Tibial artery (tissue), 4 donors: ENCODE measurements at places on chromosomes 6 and 20.
A peak's percentile ranks its signal among the peaks of the same experiment; 100 is the strongest.

DNA sequence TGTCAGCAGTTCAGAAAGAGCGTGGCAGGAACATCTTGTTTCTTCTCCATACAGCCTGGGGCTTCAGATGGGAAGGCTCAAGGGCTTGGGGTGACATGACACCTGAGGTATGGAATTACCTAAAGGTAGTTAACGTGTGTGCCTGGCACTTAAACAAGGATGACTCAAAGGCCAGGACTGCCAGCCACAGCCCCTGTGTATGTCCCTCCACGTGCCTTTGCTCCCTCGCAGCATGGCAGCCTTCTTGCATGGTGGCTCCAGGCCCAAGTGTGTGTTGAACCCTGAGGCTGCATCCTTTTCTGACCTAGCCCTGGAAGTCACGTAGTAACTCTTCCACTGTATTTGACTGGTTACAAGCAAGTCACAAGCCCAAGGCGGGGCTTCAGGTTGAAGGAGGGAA, 33.6 kb upstream of the MYL9 start:
- DNase-seq = no peak

DNA sequence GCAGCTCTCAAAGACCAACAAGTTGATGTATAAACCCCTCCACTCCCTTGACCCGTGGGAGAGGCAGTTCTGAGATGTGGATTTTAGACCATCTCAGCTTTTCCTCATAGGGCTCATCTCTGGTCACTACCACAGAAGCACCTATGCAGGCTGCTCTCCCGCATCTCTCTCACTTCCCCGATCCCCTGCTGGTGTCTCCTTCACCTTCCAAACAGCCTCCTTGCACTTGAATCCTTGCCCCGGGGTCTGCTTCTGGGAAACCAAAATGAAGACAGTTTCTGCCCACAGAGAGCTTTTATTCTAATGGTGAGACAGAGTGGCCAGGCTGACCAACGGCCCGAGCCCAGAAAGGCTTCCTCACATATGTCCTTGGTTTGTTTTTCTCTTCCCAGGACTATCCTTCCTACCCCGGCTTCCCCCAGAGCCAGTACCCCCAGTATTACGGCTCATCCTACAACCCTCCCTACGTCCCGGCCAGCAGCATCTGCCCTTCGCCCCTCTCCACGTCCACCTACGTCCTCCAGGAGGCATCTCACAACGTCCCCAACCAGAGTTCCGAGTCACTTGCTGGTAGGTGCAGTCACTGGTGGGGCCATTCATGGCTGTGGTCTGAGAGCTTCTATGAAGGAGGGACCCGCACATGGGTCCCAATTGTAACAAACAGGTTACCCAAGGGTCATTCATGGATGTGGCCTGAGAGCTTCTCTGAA, 179.3 kb downstream of the EYA2 start:
- no peak for DNase-seq

GRCh38 chr20:23146181-23146580, 60.1 kb upstream of the CD93 start:
- DNase-seq = peak; percentile 14

DNA sequence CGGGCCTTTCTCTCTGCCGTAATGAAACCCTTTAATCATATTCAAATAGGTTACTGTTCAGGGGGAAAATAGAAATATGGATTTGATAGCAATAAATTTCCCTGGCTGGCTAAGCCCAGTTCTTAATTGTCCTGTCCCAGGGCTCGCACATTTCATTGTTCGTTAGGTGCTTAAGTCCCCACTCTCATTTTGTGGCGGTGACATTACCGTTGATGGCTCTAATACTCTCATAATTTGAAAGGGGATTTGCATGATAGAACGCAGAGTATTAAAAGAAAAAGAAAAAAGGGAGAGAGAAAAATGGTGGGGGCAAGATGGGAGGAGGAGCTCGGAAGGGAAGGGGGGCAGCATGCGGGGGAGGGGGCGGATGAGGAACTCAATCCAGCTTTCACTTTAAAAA, 79.1 kb upstream of the FOXP4 start:
- no peak for DNase-seq

DNA sequence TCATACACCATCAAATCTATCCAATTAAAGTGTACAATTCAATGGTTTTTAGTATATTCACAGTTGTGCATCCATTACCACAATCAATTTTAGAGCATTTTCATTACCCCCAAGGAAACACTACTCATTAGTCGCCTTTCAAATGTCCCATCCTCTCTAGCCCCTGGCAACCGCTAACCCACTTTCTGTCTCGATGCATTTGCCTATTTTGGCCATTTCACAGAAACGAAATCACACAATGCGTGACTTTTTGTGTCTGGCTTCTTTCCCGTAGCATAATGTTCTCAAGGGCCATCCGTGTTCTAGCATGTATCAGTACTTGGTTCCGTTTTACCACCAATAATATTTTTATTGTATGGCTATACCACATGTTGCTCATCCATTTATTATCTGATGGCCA, 51.7 kb downstream of the PPP1R3G start:
- no peak for DNase-seq

DNA sequence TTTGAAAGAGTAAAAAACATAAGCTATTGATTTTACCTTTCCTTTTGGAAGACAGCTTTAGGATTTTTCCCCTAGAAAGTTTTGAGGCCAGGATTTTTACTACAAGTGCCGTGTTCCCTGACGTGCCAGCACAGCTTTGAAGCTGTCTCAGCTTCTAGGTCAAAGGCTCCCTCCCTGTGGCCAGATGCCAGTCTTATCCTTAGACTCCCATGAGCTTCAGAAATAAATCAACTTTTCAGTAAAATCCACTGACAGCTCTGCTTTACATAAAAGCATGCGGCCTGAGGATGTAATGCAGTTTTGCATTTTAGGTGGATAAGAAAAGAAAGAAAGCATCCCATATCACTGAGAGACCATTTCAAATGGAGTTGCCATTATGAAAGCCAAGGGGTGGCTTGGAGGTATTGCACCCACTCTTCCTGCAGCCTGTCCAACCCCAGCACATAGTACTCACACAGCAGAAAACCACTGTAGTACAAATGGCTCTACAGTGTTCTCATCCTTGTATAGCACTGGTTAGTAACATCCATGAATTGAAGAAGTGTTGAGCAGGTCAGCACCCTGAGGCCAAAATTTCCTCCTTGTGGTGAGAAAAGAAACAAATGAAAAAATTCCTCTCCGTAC, 15.2 kb upstream of the ATXN1 start:
- no peak for DNase-seq

DNA sequence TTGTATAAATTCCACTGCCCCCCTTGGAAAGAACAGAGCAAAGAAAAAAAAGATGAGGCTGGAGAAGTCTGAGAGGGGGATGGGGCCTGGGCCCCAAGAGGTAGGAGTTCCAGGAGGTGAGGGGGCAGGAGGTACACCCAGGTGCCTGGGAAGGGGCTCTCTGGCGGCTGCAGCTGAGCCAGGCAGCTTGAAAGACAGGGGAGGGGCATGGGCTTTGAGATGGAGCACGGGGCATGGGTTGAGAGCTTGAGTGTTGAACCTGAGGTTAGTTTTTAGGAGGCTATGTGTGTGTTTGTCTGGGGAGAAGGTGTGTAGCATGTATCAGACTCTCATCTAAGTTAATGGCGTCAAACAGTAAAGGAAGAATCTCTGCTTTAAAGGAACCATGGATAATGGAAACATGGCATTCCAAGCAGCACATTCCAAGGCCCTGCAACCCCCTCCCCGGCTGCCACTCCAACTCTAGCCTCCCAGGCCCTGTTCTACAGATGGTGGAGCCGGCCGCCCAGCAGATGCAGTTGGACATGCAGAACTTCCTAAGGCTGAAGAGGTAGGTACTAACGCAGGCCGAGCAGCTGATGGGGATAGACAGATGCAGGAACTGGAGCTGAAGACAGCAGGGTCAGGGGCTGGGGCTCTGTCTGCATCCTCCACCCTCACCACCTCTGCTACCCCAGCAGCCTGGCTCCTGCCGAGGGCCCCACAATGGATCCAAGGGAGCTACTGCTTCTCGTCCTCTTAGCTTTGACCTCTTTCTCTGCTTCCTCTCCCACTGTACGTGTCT, 42.1 kb downstream of the MDFI start:
- peak; percentile 49 for DNase-seq

- no peak for DNase-seq
Measured at GRCh38 chr6:149771185-149771584, 21.6 kb downstream of the PCMT1 start.

GRCh38 chr6:45419571-45420082, 41.9 kb upstream of the SUPT3H start:
- peak; percentile 76 for DNase-seq

- no peak for DNase-seq
Measured at GRCh38 chr6:170019818-170020583, 268.6 kb downstream of the ERMARD start.

DNA sequence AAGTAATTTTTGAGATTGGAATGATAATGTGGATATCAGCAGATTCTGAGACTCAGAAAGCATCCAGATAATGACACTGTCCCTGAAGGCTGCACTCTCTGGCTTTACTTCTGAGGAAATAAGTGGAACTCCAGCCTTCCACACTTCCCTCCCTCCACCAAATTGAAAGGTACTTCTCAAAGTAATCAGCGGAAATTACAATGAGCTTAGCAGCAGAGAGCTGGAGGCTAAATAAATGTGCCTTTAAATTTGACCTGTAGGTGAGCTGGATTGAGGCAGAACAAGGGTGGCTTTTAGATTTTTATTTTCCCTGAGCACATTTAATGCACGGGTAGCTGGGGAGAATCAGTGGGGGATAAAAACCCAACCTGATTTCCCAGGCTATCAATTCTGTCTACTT, 39.3 kb upstream of the RNF144B start:
- DNase-seq = no peak

DNA sequence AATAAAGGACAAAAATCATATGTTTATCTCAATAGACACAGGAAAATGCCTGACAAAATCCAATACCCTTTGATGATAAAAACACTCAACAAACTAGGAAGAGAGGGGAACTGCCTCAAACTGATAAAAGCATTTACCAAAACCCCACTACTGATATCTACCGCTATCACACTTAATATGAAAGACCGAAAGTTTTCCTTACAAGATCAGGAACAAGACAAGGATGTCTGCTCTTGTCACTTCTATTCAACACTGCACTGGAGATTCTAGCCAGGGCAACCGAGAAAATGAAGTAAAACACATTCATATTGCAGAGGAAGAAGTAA, 25.1 kb downstream of the GZF1 start:
- DNase-seq = no peak

DNA sequence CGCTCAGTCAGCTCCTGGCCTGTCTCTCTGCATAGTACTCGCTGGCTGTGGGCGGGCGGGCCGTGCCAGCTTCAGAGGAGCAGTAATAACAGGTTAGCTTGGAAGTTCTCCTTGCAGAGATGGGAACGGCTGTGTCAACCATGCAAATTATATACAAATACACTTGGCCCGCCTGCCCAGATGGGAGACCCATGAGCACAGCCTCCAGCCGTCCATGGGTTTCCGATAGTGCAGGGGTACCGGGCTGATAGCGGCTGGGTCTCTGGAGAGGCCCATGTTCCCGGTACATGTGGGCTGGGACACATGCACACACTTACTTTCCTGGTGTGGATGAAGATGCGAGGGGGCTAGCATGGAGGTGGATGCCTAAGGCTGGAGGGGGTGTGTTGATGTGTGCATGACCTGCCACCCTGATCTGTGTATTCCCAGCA, 12.8 kb upstream of the ZNF831 start:
- DNase-seq = no peak

DNA sequence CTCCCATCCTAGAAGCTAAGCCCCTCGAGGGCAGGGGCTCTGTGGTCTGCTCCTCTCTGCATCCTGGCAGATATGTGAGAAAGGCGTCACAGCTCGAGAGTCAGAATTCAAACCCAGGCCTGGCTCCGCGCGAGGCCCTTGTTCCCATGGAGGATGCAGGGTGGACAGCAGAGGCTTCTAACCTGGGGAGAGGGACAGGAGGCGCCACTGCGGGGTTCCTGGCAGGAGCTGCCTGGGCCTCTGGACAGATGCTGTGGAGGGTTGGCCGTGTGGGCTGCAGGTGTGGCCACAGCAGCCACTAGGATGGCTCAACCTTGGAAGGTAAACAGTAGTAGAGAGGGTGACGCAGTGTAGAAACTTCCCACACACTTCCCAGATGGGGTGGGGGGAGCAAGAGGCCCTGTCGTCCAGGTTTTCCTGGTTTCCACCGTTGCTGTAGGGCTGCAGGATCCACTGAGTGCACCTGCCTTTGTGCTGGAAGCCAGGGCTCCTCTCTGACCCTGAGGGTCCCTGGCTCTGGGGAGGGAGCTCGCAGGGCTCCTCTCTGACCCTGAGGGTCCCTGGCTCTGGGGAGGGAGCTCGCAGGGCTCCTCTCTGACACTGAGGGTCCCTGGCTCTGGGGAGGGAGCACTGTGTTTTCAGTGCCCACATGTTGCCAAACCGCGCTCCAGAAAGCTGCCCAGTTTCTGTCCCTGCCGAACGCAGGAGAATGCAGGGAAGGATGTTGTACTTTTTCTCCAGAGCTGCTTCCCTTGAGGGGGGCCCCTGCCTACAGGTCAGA, 14.2 kb downstream of the RBM38 start:
- no peak for DNase-seq

- no peak for DNase-seq
Measured at GRCh38 chr20:38393259-38393658, 41.9 kb downstream of the SNHG17 start.

- no peak for DNase-seq
Measured at GRCh38 chr6:45854149-45854742, 161.4 kb downstream of the CLIC5 start.

DNA sequence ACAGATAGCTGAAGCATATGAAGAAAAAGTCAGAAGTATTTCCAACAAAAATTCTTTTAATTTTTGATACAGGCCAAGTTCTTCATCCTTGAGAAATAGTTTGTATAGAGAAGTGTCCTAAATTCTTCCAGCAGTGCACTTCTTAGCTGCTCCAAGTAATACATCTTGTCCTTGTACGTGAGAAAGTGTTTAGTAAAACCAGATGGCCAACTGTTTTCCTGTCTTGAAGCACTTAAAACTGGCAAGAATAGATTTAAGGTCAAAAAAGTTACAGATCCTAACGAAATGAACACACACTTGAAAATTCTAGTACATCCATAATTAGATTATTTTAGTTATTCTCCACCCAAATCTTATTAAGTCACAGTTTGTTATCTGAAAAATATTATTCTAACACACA, 52.2 kb upstream of the HSF2 start:
- no peak for DNase-seq

DNA sequence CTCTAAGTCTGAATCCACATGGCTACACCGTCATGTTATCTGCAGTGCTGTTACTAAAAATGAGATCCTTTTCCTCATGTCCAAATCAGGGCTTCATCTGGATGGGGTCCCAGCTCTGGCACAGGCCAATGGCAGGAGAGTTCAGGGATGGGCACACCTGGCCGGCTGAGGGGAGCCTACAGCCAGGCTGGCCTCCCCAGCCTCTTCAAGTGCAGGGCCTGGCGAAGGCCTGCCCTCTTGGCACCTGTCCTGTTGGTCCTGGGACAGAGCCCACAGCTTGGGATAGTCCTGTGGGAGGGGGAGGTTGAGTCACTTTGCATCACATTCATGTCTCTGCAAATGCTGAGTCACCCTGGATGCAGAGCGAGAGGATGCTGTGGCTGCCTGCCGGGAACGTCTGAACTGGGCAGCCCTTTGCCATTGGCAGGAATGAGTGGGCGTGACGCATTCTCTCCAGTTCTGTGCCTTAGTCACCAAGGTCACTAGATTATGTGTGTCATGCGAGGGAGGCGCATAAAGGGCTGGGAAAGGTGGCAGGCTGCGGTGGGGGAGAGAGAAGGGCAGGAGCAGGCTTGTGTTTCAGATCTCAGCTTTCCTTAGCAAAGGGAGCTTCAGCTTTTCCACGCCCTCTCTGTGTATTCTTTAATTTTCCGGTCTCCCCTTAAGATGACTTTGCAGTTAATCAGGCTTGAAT, 223.2 kb upstream of the ECI2 start:
- DNase-seq = peak; percentile 95
